HCT116 (cell line): ENCODE measurements at places on chromosomes 3 and 15. TPM values are rescaled to one million over a fixed set of nuclear protein-coding genes. Genes with fewer than 3 reads are reported as not detected.

GRCh38 chr3:50637945-50638344, 21.0 kb downstream of the MAPKAPK3 start:
- H3K27me3 ChIP-seq, result no peaks in the 10 kb centered on the region
- DNase-seq, result no peak
- peaks cover 42% of the 10 kb centered on the region for H3K4me1 ChIP-seq
- no peak overlapping the region for H3K4me3 ChIP-seq

DNA sequence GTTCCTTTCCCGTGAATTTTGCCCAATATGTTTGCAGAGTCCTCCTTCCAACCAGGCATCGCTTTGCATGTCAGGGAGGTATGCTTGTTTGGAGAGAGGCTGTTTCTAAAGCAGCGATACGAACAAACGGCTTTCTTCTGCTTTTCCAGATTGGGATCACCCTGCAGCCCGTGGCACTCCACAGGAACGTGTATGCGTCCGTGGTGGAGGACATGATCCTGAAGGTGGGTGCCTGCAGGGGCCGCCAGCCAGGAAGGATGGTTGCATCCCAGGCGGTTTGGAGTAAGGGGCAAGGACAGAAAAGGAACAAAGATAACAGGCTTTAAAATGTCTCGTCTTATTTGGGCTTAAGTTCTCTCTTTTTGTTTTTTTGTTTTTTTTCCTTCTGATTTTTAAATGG, 17.5 kb downstream of the MAP6D1 start:
- no peak overlapping the region for H3K4me3 ChIP-seq
- H3K4me1 ChIP-seq, result no peaks in the 10 kb centered on the region
- H3K27me3 ChIP-seq, result no peaks in the 10 kb centered on the region
- no peak for DNase-seq
- peaks cover 53% of the 10 kb centered on the region for H3K36me3 ChIP-seq

GRCh38 chr3:90032980-90033641, 925.7 kb downstream of the EPHA3 start:
- no peak overlapping the region for H3K27ac ChIP-seq
- no peaks in the 10 kb centered on the region for H3K4me1 ChIP-seq
- H3K27me3 ChIP-seq, result no peaks in the 10 kb centered on the region
- DNase-seq, result no peak
- H3K4me3 ChIP-seq, result no peak overlapping the region

DNA sequence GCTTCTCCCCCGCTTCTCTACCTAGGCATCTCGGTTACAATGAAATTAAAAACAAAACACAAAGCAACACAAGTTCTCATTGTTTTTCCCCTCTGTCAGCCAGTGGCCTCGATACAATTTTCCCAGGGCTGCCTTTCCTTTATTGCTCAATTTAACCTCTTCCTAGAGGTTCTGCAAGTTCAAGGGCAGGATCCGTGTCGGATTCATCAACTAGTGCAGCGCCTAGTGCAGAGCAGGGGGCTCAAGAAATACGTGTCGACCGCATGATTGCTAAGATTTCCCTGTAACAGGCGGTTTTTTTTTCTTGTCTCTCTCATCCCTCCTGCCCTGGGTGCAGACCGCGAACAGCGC, 1.4 kb upstream of the BHLHE40 start:
- no peak for DNase-seq
- H3K27ac ChIP-seq, result peak overlapping the region; percentile 91
- H3K27me3 ChIP-seq, result no peaks in the 10 kb centered on the region
- peak overlapping the region; percentile 46 for H3K4me3 ChIP-seq

- peak; percentile 54 for DNase-seq
- H3K4me1 ChIP-seq, result peaks cover 70% of the 10 kb centered on the region
- H3K36me3 ChIP-seq, result peaks cover 5% of the 10 kb centered on the region; the same call in 1 of the 2 replicates
- H3K27ac ChIP-seq, result peak overlapping the region; percentile 90
- H3K4me3 ChIP-seq, result no peak overlapping the region
- no peaks in the 10 kb centered on the region for H3K27me3 ChIP-seq
These were observed 10.1 kb downstream of the SEMA7A start for GRCh38 chr15:74423431-74424257.

- no peaks in the 10 kb centered on the region for H3K27me3 ChIP-seq
- H3K4me3 ChIP-seq, result no peak overlapping the region
- H3K4me1 ChIP-seq, result no peaks in the 10 kb centered on the region
- H3K36me3 ChIP-seq, result peaks cover 25% of the 10 kb centered on the region; the same call in 1 of the 2 replicates
- H3K27ac ChIP-seq, result no peak overlapping the region
These were observed 34.8 kb downstream of the ATG7 start for GRCh38 chr3:11306817-11307589.

- no peaks in the 10 kb centered on the region for H3K27me3 ChIP-seq
- no peaks in the 10 kb centered on the region for H3K36me3 ChIP-seq
- DNase-seq, result no peak
- H3K27ac ChIP-seq, result no peak overlapping the region
- H3K4me1 ChIP-seq, result no peaks in the 10 kb centered on the region
These were observed 206.3 kb upstream of the KCNMB2 start for GRCh38 chr3:178329936-178330335.

DNA sequence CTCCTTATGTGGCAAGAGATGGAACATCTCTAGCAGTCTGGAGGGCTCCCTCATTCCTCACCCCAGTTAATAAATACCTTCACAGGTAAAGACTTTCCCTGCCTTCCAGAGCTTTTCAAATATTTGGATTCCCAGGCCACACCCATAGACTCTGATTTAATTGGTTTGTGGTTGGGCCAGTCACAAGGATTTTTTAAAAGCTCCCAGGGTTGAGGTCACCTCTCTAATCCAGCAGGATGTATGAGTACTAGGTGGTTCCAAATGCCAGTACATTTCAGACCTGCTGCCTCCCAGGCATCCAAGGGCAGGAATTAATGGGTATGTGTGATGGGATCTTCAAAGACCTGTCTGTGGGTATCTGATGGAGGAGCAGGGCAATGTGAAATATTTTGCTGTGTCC, 312.8 kb downstream of the CLSTN2 start:
- peaks cover 12% of the 10 kb centered on the region for H3K27me3 ChIP-seq
- no peak overlapping the region for H3K4me3 ChIP-seq
- H3K4me1 ChIP-seq, result no peaks in the 10 kb centered on the region
- H3K27ac ChIP-seq, result no peak overlapping the region
- DNase-seq, result no peak

DNA sequence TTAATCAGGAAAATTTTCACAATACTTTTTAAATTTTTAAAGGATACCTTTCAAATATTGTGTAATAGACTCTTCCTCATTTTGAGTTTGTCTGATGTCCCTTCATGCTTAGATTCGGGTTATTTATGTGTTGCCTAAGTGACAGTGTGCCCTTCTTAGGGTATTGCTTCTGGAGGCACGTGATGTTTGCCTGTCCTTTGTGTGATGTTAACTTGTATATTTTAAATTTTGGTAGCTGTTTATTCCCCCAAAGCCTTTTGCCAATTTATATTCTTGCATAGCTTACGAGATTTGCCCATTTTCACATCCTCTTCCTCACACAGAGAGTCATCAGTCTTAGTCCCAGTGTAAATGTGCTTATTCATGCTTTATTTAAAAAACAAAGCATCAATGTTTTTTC, 433.1 kb downstream of the EPHB1 start:
- no peak for DNase-seq
- H3K27me3 ChIP-seq, result no peaks in the 10 kb centered on the region; the same call in none of the 2 replicates
- H3K27ac ChIP-seq, result no peak overlapping the region
- no peaks in the 10 kb centered on the region for H3K36me3 ChIP-seq

Gene NAA50
- total RNA-seq, result 233 TPM
